ENCODE measurements at places on chromosomes 3 and 15.

GRCh38 chr3:168847291-168847883 is 751.7 kb upstream of the GOLIM4 start:
- peak; percentile 51 for DNase-seq

DNA sequence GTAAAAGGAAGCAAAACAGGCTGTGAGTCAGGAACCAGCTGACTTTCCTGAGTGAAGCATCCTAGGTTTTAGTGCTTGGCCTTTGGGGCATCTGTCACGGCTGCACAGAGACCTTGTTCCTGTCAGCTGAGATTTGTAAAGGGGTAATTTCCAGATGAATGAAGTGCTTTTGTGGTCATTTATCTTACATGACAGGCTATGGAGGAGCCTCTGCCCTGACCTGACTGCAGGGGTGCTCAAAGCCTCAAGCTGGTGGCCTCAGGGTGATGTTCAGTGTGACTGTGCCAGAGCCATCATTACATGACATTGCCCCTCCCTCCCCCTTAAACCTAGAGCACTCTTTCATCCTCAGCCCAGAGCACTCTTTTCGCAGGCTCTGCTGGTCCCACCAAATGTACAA is 132.5 kb downstream of the ARNT2 start:
- DNase-seq = no peak

DNA sequence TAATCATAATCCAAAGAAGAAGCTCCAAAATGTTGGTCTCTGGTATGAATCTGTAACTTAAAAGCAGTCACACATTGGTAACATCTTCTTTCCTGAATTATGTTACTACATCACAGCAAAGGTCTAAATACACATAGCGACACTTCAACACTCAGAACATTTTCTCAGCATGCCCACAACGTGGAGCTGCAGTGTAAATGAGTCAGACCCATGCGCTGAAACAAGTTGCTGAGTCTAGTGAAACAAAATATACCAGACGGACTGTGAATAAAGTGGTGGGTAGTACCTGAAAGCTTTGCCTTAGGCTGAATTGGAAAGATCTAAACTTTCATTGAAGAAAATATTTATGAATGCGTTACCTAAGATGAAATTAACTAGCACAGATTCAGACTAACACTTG is 33.2 kb upstream of the GOLGA8B start:
- DNase-seq = peak; percentile 46

GRCh38 chr3:98563661-98564281 is 29.6 kb downstream of the CPOX start:
- peak; percentile 38 for DNase-seq

DNA sequence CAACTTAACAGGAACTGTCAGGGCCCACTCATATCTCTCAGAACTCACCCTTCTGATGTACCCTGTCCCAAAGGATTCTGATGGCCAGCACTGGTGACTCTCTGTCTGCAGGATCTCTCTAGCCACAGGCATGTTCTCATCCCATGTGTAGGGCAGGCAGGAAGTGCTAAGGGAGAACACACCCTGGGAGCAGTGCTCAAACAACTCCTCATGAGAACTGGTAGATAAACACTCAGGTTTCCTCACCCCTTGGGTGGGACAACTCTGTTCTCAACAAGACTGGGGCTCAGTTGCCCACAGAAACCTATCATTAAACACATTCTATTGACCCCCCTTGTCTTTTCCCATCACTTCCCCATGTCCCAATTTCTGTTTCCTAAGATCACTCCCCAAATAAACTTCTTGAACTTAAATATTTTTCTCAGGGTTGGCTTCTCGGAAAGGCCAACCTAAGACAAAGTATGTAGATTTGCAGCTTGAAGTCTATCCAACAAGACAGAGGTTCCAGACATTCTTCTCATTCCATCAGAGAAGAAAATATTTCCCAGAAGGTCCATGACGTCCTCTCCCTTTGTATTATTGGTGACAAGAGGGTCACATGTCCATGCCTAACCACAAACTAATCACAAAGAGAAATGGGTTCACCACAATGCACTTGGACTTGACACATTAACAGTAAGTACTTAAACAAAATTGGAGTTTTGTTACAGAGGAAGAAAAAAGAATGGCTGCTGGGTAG is 276.6 kb upstream of the GADL1 start:
- no peak for DNase-seq

DNA sequence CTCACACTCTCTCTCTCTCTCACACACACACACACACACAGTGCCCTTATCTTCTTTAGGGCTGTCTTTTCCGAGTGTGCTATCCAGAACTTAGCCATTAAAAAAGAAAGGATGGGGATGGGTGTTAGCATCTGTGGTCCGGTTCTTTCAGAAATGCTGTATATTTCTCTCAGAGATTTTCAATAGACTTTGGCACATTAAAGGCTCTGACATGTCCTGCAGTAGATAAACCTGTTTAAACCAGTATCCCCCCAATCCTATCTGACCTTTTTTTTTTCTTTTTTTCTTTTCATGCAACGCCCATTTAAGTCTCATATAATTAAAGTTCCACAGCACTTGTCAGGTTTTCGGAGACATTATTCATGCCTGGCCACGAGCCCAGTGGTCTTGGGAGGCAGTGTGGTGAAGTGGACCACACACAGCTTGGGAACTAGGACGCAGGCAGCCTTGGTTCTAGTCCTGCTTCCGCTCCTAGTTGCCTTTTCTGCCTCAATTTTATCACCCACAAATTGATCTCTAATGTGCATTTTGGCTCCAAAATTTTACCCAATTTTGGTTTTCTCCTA is 13.3 kb downstream of the CAV3 start:
- DNase-seq = no peak

- no peak for DNase-seq
Measured at GRCh38 chr3:113132571-113132996, 78.8 kb upstream of the BOC start.

- DNase-seq = no peak
Measured at GRCh38 chr3:20258371-20258770, 72.4 kb upstream of the SGO1 start.

GRCh38 chr15:89377842-89378295 is 43.2 kb upstream of the POLG start:
- DNase-seq = no peak

GRCh38 chr15:73517566-73517965 is 74.6 kb downstream of the REC114 start:
- no peak for DNase-seq

GRCh38 chr15:64013179-64014062 is 32.9 kb downstream of the DAPK2 start:
- DNase-seq = peak; percentile 65

GRCh38 chr15:74400313-74400860 is 32.9 kb upstream of the CYP11A1 start:
- DNase-seq = no peak

- no peak for DNase-seq
Measured at GRCh38 chr15:54518156-54518882, 540.1 kb downstream of the UNC13C start.

GRCh38 chr3:30299674-30300385 is 306.6 kb upstream of the TGFBR2 start:
- DNase-seq = no peak

DNA sequence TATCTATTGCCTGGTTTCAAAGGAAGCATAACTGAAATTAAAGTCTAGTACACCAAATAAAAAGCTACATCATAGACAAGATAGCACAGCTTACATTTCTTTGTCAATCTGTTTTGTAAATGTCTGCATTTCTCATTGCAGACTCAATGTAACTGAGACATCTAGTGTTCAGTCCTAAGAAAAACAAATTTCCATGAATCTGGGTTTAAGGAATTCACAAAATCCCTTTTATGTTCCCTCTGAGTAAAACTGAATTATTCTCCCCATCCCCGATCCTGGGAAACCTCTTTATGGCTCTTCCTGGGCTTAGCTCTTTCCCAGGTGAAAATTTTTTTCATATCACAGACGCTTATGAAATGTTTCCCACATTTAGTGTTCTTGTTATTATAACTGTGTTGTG is 21.6 kb upstream of the RASA2 start:
- no peak for DNase-seq

DNA sequence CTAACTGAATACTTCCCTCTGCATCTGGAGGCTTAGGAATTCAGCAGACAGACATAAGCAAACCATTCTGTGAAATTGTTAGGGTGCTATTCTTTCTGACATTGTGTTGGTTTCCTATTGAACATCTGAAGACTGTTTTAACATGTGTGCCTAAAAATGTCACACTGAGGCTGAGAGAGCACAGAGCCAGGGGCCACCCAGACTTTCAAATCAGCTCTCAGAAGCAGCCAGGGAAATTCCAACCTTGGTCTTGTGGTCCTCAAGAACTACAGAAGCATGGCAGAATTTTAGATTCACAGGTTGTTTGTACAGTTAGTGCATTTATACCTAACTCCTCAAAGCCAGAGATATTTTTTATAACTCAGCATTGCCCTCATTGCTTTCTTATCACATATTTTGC is 929.2 kb upstream of the CFAP20DC start:
- DNase-seq = no peak

- no peak for DNase-seq
Measured at GRCh38 chr15:40633178-40633577, 39.1 kb downstream of the KNL1 start.

- no peak for DNase-seq
Measured at GRCh38 chr15:77251662-77252061, 168.2 kb downstream of the PEAK1 start.

DNA sequence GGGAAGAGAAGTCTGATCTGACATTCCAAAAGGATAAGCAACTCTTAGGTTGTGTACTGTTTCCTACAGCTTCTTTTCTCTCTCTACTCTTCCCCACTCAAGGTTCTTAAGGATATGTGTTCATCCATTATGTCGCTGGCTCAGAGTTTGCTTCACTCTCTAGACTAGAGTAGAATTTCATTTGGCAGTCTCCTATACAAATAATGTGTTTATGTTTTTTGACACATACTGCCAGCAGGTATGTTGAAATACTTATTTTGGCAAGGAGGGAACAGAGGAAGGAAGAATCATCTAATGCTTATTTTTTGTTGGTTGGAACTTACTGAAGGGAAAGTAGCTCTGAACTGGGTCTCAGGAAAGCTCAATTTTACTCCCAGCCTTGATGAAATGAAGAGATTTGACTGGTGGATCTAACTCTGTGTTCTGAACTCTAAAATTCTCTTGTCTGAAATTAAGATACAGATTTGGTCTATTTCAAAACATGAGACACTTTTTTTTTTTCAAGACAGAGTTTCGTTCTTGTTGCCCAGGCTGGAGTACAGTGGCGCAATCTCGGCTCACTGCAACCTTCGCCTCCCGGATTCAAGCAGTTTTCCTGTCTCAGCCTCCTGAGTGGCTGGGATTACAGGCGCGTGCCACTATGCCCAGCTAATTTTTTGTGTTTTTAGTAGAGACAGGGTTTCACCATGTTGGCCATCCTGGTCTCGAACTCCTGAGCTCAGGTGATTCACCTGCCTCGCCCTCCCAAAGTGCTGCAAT is 7.6 kb upstream of the EMC3 start:
- no peak for DNase-seq

GRCh38 chr3:60176614-60177013 is 1074.6 kb downstream of the FHIT start:
- DNase-seq = no peak
